Anterior cingulate cortex (tissue), 58 donors: ENCODE measurements at places on chromosomes 7 and 10.

DNA sequence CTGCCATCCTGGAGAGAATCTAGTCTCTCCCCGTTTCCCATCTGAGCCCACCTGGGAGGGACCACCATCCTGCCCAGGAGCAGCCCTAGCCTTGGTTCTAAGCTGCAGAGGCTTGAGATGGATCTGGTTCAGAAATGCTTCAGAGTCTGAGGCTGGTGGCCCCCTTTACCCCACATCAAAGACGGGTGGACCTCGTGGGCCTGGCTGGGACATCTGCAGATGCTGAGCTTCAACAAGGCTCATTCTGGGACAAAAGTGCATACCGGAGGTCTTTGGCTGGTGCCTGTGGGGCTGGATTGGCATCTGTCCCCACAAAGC lies 4.9 kb upstream of the IRF5 start:
- DNase-seq, result no peak

DNA sequence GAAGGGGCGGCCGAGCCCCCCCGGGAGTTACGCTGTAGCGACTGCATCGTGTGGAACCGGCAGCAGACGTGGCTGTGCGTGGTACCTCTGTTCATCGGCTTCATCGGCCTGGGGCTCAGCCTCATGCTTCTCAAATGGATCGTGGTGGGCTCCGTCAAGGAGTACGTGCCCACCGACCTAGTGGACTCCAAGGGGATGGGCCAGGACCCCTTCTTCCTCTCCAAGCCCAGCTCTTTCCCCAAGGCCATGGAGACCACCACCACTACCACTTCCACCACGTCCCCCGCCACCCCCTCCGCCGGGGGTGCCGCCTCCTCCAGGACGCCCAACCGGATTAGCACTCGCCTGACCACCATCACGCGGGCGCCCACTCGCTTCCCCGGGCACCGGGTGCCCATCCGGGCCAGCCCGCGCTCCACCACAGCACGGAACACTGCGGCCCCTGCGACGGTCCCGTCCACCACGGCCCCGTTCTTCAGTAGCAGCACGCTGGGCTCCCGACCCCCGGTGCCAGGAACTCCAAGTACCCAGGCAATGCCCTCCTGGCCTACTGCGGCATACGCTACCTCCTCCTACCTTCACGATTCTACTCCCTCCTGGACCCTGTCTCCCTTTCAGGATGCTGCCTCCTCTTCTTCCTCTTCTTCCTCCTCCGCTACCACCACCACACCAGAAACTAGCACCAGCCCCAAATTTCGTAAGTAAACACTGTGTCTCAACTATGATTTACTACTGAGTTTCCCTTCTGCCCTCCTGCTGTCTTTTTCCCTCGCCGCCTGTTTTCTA lies 666 bp downstream of the NRG3 start:
- DNase-seq, result no peak

DNA sequence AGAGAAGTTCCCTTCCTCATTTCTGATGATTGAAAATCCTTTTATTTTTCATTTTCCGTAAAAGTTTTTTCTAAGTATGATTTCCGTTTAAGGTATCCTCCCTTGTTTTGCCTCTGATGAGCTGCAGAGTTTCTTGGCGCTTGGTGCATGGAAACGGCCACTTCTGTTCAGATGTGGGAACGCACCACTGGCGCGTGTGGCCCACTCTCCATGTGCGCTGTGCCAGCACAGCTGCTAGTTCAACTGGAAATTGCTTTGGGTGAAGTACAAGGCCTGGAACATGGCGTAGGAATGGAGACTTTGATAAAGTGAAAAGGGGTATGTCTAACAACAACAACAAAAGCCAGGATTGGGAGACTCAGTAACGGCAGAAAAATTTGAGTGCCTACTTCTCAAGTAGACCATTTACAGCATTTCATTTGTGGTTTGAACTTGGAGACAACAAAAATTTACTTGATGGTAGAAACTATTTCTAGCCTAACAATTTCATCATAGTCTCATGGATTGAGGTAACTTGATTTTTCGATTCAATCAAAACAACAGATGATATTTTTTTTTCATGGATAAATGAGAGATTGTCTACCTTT lies 364.2 kb downstream of the SUGCT start:
- no peak for DNase-seq

GRCh38 chr7:2920956-2921652 lies 77.0 kb upstream of the GNA12 start:
- no peak for DNase-seq

DNA sequence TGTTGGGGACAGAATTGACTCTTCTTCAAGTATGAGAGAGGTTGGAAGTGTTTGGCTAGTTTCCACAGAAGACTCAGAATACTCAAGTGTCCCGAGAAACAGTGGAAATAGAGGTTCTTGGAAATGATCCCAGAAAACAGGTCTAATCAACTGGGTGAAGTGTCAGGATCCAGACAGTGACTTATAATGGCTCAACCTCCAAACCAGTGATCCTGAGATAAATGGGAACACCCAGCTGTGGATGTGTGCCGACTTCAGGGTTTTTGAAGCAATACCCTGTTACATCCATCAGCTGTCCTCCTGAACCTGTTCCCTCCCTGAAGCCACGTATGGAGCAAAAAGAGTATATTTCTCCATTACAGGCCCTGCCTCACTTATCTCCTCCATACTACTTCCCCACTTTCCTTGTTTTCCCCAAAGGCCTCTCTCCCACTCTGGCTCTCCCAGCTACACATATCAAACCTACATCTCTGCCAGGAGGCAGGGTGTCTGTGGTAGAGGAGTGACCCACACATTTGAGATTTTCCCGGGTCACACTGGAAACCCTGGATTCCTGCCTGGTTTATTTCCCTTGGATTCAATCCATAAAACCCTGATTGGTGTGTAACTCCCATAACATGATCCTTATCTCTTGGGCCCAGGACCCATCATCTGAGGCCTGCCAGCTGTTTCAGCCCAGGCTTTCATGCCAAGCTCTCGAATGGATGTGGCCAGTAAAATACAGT lies 17.6 kb upstream of the ELOVL3 start:
- DNase-seq, result no peak

- no peak for DNase-seq
Measured at GRCh38 chr7:5363729-5364128, 59.9 kb downstream of the TNRC18 start.

GRCh38 chr7:47458057-47458456 lies 123.9 kb downstream of the TNS3 start:
- no peak for DNase-seq
